ENCODE measurements at places on chromosomes 7 and 10. TPM values are rescaled to one million over a fixed set of nuclear protein-coding genes. Genes with fewer than 3 reads are reported as not detected.

- DNase-seq: no peak
Measured at GRCh38 chr7:159136846-159137245, 7.8 kb downstream of the VIPR2 start.

GRCh38 chr7:83850941-83851340, 202.0 kb upstream of the SEMA3E start:
- no peak for DNase-seq

The CHRM2 gene
- total RNA-seq: 1.1 TPM

DNA sequence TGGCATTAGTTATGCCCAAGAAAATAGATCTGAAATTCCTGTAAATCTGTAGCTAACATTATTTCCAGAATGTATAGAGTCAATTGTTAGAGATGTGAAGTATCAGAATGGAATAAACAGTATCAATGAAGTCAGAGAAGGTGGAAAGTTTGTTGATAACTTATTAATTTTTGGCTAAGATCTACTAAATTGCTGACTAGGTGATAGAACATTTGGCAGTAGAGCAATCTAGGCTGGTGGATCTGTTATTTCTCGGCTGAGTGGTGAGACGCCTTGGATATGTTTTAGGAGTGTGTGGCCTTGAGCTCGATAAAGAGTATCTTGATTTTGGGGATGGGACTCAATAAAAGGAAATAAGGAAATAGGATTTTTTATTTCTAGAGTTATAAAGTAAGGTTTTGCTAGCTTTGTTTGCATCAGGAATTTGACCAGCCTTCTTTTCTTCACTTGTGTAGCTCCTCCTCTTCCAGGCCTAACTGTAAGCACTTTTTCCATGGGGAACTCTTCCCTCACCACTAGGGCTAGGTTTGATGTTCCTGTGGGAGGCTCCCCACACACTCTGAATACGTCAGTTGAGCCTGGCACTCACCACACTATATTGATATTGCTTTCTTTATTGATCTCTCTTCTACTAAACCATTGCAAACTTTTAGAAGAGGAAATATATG, 86.8 kb upstream of the CSTF2T start:
- no peak for DNase-seq
